Activated naive CD4-positive, alpha-beta T cell treated with anti-CD3 and anti-CD28 coated beads for 36 hours (primary cell): ENCODE measurements at places on chromosomes 13 and 19.

DNA sequence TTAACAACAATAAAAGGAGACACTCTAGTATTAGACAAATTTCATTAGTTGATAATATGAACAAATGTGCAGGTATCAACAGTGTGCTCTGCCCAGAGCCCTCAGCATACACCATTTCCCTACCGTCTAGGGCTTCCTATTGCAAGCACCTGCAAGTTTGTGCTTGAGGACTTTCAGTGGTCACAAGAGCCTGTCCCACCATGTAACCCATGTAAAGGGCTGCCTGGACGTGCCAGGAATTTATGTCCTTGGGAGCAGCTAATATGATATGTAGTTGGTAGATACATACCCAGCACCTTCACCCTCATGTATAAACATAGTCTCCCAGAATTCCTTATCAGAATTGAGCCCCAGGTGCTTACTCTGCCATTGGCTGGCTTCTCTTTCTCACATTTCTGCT is 128.0 kb downstream of the UFM1 start:
- DNase-seq, result no peak

DNA sequence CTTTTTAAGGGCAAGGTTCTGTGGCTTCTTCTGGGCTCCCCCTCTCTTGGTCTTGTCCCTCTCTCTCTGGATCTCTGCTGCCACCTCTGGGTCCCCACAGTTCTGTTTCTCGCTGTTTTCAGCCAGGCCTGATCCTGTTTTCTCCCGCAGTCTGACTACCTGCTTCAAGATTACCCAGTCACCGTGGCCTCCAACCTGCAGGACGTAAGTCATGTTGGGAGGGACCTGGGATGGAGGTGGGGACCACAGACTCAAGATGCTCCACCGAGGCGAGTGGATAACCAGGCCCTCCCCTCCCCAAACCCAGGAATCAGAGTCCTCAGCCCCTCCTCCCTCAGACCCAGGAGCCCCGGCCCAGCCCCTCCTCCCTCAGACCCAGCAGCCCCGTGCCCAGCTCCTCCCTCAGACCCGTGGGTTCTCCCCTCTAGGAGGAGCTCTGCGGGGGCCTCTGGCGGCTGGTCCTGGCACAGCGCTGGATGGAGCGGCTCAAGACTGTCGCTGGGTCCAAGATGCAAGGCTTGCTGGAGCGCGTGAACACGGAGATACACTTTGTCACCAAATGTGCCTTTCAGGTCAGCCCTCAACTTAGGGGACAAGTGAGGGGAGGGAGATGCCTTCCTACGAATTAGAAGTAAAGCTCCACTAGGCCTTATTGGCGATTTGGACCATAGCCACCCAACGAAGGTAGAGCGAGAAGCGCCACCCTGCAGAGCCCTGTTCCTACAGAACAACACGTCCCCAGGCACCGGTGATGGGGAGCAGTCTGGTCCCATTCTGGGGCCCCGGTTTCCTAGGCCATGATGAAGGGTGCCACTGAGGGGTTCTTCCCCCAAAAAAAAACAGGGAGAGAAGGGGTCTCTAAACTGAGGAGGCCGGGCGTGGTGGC is 2.2 kb downstream of the FLT3LG start:
- peak; percentile 91 for DNase-seq

DNA sequence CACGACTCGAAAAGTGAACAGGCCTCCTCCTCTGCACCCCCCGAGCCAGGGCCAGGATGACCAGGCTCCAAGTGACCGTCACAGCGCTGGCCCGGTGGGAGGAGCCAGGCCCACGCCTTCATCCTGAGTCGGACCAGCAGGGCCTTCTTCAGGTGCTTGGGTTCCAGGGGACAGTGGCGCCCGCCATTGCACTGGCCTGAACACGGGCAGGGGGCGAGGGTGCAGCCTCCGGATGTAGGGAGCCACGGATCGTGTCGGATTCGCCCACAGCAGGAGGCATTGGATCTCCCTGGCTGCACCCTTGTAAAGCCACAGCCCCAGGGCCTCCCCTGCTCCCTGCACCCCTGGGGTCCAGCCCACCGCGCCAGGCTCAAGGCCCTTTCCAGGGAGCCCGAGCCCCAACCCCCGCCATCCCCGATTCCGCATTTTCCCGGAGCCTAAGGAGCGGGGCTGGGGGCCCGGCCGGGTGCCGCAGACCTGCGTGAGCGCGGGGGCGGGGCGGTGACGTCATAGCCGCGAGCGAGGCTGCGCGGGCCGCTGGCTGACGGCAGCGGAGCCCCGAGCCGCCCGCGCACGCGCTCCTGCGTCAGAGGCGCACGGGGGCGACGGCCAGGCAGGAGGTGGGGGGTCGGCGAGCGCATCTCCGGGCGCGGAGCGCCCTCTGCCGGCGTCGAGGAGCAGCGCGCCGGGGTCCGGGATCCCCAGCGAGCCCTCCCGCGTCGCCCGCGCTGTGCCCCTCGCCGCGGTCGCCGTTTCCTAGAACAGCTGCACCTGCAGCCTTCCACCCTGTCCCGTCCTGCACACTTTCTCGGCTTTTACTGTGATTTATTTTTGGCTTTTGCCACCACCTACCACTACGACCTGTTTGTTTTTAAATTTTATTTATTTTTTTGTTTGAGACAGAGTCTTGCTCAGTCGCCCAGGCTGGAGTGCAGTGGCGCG is 1.5 kb upstream of the ATP5F1D start:
- peak; percentile 84 for DNase-seq

GRCh38 chr13:43086181-43086580 is 62.8 kb downstream of the DNAJC15 start:
- DNase-seq, result no peak

DNA sequence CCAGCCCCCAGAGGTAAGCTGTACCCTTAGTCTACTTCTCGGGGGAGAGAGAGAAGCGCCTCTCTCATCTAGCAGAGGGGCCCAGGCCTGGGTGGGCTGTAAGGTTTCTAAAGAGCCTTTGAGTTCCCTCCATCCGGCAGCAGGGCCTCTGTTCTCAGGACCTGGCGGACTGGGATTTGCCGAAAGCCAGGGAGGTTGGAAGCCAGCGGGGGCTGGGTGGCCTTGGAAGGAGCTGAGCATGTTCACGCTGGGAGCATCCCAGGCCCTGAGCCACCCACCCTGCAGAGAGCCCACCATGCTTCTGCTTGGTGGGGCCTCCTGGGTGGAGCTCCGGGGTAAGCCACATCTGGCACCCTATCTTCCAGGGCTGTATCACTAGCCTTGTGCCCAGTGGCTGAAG is 7.8 kb downstream of the SLC7A10 start:
- DNase-seq, result no peak

DNA sequence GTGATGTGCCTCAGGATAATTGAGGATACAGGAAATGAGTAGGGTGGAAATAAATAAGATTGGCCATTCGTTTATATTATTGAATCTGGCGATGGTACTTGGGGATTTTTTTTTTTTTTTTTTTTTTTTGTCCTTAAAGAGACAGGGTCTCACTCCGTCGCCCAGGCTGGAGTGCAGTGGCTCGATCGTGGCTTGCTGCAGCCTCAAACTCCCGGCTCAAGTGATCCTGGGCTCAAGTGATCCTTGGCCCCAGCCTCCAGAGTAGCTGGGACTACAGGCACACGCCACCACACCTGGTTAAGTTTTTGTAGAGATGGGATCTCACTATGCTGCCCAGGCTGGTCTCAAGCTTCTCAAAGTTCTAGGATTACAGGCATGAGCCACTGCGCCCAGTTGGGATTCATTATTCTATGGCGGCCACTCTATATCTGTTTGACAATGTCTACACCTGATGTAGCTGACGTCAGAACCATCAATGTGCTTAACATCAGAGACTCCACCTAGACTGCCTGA is 2.7 kb upstream of the MAMSTR start:
- no peak for DNase-seq

DNA sequence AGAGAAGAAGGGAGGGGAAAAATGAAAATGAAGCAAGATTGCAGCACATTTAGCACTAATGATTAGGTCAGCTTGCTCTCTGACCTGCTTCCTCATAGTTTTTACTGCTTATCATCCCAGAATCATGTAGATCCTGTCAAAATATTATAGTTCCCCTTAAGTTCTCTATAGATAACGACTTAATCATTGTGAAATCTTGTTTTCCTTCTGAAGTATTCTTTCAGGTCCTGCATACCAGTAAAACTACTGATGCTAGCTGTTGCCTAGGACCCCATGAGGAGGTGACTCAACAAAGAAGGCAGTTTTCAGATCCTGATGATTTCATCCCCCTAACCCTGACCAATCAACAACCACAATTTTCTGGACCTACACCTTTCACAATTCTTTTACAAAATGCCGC is 1131.7 kb downstream of the SLITRK5 start:
- DNase-seq, result no peak

DNA sequence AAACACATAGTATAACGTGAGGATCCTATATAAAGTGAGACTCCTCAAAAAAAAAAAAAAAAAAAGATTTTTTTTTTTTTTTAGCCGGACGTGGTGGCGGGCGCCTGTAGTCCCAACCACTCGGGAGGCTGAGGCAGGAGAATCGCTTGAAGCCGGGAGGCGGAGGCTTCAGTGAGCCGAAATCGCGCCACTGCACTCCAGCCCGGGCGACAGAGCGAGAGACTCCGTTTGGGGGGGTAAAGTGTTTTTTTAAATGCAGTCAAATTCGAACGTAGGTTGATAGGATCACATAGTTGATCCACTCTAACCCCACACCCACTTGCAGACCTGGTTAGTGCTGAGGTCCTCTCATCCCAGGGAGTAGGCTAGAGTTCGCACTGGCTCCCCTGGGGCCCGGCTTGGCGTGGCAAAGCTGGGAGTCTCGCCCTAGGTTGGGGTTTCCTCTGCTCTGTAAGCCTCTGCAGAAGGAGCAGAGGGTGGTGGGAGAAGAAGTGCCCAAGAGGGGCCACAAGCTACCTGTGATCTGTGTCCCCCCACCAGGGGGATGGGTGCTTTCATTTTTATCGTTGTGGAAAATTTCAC is 6.5 kb downstream of the RNF225 start:
- DNase-seq, result no peak

- peak; percentile 87 for DNase-seq
Measured at GRCh38 chr19:35346193-35347052, 1.3 kb upstream of the FFAR1 start.

- DNase-seq, result peak; percentile 92
Measured at GRCh38 chr19:29610574-29611271, 4.6 kb downstream of the POP4 start.

- DNase-seq, result no peak
Measured at GRCh38 chr19:1736280-1736679, 17.0 kb upstream of the ONECUT3 start.

DNA sequence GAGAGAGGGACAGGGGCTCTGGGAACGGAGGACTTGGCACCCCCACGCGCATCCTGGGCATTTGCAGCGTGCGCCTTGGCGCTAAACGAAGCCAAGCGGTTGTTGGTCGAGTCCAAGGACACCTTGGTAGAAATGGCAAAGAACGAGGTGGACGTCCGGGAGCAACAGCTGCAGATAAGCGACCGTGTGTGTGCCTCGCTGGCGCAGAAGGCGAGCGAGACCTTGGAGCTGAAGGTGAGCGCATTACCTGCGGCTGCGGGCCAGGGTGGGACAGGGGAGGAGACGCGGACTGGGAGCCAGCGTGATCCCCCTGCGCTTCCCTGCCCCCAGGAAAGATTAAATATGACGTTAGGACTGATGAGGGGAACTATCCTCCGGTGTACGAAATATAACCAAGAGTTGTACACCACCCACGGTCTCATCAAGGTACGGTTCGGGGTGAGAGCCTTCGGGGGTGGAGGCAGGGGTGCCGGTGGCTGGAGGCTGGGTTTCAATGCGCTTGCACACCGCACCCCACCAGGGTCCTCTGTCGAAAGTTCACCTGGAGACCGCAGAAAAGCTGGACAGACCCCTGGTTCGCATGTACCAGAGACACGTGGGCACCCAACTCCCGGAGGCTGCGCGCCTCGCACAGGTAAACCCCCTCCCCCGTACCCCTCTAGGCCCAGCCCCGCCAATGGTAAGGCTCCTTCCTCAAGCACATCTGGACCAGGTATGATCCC is 27.8 kb upstream of the CASP14 start:
- no peak for DNase-seq

GRCh38 chr13:81929988-81930387 is 1589.1 kb upstream of the SPRY2 start:
- DNase-seq, result no peak

- DNase-seq, result no peak
Measured at GRCh38 chr13:63542770-63543169, 2127.1 kb upstream of the PCDH20 start.

- DNase-seq, result no peak
Measured at GRCh38 chr19:16612636-16613035, 15.4 kb downstream of the MED26 start.

GRCh38 chr19:6109947-6110346 is 353 bp downstream of the RFX2 start:
- DNase-seq, result peak; percentile 15

GRCh38 chr19:1076951-1077350 is 10.0 kb downstream of the ARHGAP45 start:
- peak; percentile 96 for DNase-seq

- DNase-seq, result no peak
Measured at GRCh38 chr19:17108453-17108784, 32.8 kb downstream of the MYO9B start.

DNA sequence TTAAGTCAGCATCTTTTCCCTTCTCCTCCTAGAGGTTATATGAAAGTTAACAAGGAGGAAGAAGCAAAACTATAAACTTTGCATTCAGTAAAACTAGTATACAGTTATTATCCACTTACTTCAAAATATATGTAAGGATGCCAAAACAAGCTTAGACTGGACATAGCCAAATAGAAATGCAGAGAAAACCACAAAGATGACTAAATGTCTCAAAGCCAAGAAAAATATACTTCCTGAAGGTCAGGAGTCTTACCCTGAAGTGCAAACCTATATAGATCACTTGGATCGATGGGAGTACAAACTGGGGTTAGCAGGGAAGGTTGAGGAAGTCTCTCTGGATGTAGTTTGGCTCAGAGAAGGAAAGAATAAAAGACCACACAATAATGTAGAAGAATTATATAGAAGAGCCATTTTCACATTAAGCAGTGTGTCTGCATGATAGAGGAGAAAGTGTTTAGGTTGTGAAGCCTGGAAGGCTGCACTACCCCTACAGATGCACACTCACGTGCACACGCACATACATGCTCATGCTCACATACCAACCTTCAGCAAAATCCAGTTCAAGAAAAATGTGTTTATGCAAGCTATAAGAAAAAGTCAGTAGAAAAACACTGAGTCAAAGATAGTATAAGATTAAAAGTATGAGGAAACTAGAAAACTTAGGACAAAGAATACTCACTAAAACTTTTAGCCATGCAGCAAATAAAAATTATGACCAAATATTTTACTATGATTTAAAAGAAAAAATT is 112.1 kb upstream of the RXFP2 start:
- no peak for DNase-seq

DNA sequence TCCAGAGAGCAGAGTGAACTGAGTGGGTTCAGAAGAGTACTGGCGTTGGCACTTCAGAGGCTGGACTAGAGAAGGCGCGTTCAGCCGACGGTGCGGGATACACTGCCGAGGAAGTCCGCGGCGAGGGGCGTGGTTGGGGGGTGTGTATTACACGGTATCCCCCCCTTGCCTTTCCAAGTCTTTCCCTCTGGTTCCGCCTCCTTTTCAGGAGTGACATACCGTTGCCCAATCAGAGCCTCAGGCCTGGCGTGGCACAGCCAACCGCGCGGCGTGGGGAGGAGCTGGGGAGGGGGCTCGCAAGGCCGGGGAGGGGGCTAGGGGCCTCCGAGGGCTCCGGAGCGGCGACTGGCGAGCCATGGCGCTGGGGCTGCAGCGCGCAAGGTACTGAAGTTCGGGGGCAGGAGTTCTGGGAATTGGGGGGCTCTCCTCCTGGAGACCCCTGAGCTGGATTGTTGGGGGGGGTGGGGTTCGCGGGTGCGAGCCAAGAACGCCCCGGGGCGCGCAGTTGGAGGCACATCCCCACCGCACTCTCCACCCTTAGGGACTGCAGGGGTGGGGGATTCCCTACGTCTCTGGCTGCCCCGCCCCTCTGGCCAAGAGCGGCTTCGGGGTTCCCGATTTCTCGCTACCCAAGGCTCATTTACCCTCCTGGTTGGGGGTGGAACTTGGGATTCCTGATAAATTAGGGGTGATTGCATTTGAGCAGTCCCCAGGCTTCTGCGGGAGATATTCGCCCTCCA is at the start of gene HIF3A:
TSS of gene HIF3A (plus strand) at position 321 of the 740 bp plus-strand sequence. CDS start at position 356, 35 bp downstream.
- DNase-seq, result no peak
